ENCODE measurements at places on chromosomes 5 and 9. TPM values are rescaled to one million over a fixed set of nuclear protein-coding genes. Genes with fewer than 3 reads are reported as not detected.

The OR1J4 gene
- not detected for total RNA-seq

The GDA gene
- not detected for total RNA-seq

The PPP2R2B gene
- total RNA-seq, result not detected

GRCh38 chr5:43386960-43387362, 25.2 kb downstream of the CCL28 start:
- no peak for DNase-seq

DNA sequence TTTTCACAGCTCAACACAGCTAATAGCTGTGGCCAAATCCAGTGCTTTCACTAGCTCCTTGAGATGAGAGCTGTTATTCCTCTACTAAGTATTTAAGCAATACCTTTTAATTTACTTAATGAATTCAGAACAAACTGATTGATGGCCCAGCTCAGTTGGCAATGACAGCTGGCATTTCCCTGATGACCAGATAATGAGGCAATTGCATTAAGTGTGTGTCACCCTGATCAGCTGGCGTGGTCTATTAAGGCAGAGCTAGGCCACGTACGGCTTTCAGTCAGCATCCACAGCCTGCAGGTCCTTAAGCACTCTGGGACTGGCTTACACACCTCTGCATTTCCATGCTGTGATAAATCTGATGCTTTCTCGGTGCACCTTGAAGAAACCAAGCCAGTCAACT, 34.4 kb downstream of the TTLL11 start:
- DNase-seq, result no peak

- DNase-seq, result no peak
These were observed 45.9 kb downstream of the CERT1 start for GRCh38 chr5:75465480-75465879.

The ZFP62 gene
- 10.4 TPM for total RNA-seq

The LTC4S gene
- total RNA-seq, result not detected

DNA sequence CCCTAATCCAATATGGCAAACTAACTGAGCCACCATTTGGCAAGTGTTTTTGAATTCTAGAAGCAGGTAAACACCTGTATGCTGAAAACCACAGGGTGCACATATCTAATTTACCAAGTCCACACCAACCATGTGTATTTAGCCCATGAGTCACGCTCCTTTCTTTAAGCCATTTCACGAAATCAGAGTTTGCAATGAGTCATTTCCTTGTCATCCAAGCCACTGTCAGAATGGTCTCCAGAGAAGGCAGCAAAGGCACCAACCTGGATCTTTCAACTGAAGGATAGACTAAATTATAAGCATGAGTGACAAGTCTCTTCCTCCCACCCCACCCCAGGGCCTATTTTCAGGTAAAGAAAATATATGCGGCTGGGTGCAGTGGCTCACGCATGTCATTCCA, 110.0 kb downstream of the PAX5 start:
- no peak for DNase-seq

DNA sequence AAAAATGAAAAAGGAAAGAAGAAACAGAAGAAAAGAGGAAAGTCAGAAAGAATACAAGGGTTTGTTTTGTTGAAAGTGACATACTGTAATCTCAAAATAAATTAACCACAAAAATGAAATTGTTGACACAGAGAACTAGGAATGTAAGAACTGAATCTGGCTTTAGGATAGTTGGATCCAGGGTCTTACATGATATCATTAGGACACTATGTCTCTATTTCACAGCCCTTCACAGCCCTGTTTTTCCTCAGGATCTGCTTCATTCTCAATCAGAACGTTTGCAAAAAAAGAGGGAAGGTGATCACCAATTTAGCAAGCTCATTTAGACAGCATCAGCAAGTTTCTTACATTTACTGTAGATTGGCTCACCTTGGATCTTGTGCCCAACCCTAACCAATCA, 188.5 kb upstream of the NREP start:
- no peak for DNase-seq

GRCh38 chr9:133877967-133878366, 114.2 kb downstream of the VAV2 start:
- no peak for DNase-seq

The TMEM215 gene
- total RNA-seq, result not detected

DNA sequence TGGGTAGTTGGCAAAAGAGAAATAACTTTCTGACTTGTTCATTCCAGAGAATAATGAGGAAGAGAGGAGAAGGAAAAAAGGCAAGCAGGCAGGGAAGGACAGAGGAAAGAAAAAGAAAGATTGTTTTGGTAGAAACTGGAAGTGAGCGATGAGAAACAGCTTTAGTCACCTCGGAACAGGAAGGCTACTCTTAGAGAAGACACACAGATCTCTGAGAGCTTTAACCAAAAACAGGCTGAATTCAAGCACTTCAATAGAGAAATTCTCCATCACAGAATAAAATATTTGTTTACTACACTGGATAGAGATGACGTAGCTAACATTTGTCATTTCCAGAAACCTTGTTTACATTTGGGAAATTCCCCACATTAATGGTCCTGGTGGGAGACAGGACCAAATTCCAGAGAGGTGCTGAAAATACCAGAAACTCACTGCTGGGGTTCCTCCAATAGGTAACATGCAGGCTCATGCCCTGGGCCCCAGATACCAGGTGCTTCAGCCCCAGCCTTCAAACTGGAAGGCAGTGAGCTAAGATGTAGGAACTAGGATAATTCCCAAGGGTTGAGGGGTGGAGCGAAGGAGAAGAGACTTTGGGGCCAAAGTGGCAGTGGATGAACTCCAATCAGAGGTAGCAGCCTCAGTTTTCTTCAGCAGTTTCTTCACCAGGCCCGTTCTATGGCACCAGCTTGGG, 227.7 kb upstream of the GRAMD2B start:
- DNase-seq, result no peak

The HTR1A gene
- not detected for total RNA-seq

DNA sequence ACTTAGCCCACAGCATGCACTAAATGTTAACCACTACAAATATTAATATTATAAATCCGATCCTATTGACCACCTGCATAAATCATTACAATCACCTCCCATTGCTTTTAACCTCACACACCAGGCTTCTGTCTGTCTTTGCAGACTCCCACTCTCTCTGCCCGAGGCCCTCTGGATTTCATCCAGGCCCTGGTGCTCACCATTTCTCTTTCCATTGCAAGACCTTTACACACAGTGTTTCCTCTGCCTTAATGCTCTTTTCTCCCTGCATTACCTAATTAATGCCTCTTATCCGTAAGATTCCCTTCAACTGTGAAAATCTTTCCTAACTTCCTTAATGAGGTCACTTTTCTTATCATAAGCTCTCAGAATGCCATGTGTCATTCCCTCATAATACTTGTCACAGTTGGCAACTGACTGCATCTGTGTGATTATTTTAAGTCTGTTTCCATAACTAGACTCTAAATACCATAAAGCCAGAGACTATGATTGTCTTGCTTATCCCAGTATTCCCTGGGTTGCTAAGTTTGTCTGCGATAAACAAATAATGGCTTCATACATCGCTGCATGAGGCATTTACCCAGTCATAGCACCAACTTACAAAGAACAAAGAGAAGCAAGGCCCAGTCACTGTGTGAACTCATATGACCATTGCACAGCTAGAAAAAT, 155.1 kb downstream of the CCDC192 start:
- peak; percentile 81 for DNase-seq

The PCDHGC5 gene
- 0.19 TPM for total RNA-seq

The LCN15 gene
- total RNA-seq, result 0.05 TPM

The SAXO1 gene
- total RNA-seq, result not detected

The NHP2 gene
- total RNA-seq, result 253 TPM

DNA sequence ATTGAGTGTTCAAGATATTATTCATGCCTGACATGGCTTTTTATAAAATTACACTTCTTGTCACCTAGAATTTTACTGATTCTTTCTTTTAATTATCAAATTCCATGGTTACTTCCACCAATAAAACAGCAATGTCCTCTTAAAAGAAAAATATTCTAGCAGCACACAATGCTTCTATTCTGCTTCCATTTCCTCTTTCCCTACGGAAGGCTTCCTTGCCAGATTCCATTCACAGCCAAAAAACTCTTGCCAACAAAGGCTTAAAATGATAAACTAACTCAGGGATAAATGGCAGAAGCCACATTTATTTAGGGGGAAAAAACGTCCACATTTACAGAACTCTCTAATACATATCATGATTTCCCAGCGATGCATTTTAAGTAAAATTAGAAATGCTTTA, 111.6 kb downstream of the CTNND2 start:
- no peak for DNase-seq

- DNase-seq, result no peak
These were observed 169.3 kb downstream of the NTRK2 start for GRCh38 chr9:84838879-84839278.

GRCh38 chr5:81003811-81004386, 43.7 kb downstream of the RASGRF2 start:
- no peak for DNase-seq

GRCh38 chr9:99977033-99977792, 70.8 kb downstream of the STX17 start:
- DNase-seq, result no peak

The MAMDC2 gene
- 1.6 TPM for total RNA-seq

DNA sequence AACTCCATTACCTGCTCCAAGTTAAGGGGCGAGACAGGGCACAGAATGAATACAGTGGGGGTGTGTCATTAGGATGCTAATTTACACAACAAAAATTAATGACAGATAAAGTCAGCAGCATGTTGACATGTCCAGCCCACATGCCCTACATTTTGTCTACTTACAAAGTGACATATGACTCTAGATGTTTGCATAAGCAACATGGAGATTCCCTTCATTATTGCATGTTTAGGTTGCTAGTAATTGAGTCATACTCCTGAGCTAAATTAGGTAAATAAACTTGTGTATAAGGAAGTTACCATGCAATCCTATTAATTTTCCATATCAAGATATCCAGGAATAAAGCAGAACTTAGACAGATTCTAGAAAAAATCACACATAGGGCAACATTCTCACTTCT, 232.2 kb downstream of the PDE4D start:
- no peak for DNase-seq

The BTNL8 gene
- not detected for total RNA-seq

The FAM153A gene
- total RNA-seq, result not detected

The OTULINL gene
- 0.32 TPM for total RNA-seq

The GABRA6 gene
- not detected for total RNA-seq

- peak; percentile 63 for DNase-seq
These were observed 88.4 kb upstream of the HSPA9 start for GRCh38 chr5:138663561-138663960.

GRCh38 chr5:39543335-39543734, 118.6 kb upstream of the DAB2 start:
- no peak for DNase-seq

All from SK-MEL-5 (cell line).